Posterior cingulate gyrus (tissue), 11 donors: ENCODE measurements at places on chromosomes 1 and 21.

GRCh38 chr1:110647254-110647891, 27.4 kb downstream of the KCNA3 start:
- no peak for DNase-seq

- DNase-seq = no peak
Observed at GRCh38 chr1:150964164-150964489, 10.5 kb downstream of the CERS2 start.

DNA sequence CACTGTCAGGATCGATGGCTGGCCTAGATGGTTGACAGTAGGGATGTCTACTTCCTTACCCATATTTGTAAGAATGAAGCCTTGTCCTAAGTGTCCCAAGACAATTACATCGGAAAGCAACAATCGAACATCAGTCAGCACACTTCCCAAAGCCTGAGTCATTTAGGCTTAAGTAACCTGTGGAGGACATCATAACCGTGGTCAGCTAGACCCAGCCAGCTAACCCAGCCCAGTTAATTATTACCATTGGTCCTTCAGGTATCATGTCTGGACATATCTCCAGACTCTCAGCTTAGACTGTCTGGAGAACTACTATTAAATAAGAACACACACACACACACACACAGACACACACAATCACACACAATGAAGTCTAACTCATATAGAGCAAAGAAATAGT, 264.7 kb downstream of the TRABD2B start:
- no peak for DNase-seq

DNA sequence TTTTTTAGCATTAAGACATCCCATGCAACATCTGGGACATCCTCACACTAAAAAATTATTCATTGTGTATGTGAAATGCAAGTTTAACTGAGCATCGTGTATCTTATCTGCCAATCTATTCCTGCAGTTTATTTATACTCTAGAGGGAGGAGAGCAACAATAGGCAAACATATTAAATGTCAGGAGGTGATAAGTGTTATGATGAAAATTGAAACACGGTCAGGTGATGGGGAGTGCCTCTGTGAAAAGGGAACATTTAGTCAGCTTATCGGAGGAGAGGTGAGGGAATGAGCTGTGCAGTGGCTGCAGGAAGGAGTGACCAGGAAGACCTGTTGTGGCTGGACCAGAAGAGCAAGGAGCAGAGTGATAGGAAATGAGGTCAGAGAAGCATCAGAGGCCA, 775 bp upstream of the EFCAB14 start:
- no peak for DNase-seq

DNA sequence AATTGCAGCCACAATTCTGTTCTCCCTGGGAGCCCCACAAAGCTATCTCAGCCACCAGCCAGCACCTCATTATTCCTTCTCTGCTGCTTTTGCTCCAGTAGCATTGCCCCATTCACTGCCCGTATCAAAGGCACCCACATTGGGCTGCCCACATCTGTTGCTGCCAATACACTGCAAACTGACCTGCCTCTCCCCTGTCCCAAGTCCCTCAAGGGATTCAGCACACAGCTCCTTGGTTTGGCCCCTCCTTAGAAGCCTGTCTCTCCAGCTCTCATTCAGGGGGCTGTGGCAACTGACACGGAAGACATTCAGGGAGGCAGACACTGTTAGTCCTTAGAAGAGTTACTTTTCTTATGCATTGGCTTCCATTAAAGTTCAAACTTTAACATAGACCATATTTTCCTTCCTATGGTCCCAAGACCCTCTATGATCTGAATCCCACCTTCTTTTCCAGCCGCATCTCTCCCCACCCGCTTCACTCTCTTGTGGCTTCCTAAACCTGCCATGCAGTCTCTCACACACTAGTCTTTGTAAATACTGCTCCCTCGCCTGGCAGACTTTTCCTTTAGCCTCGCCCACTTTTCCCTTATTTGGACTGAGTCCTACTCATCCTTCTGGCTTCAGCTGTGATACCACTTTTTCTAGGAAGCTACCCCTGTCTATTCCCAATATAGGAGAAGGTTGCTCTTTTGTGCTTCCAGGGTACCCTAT, 19.3 kb upstream of the KLHDC8A start:
- DNase-seq = peak; percentile 44

GRCh38 chr1:118485757-118486156, 300.7 kb upstream of the SPAG17 start:
- DNase-seq = no peak

GRCh38 chr1:87642581-87643221, 314.0 kb downstream of the LMO4 start:
- no peak for DNase-seq

DNA sequence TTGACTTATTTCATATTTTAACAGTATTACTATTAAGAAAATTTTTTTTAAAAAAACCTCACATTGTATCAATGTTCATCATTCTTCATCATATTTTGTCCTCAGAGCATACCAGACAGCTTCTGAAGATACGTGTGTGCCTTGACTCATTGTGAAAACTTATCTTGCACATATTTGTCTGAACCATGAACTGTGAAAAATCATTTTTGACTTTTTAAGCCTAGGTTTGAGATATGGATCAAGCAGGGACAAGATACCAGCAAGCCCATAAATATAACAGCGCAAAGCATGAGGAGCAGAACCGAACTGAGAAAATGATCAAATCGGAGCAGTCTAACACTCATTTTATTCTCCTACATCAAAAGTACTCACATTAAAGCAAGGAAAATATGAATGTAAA, 506.0 kb downstream of the BRINP3 start:
- DNase-seq = no peak

DNA sequence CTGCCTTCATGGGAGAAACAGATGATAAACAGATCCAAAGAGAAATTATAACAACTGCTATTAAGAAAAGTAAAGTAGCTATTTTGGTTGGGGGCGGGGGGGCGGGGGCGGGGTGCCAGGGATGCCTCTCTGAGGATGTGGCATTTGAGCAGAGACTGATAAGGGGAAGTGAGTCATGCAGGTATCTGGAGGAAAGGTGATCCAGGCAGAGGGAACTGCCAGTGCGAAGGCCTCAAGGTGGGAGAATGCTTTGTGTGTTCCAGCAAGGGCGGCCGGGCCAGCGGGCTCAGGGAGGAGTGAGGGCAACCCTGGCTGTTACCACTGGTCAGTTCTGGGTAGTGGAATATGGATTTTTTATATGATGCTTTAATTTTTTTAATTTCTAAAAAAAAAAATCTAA, 7.0 kb upstream of the TNFRSF1B start:
- no peak for DNase-seq

DNA sequence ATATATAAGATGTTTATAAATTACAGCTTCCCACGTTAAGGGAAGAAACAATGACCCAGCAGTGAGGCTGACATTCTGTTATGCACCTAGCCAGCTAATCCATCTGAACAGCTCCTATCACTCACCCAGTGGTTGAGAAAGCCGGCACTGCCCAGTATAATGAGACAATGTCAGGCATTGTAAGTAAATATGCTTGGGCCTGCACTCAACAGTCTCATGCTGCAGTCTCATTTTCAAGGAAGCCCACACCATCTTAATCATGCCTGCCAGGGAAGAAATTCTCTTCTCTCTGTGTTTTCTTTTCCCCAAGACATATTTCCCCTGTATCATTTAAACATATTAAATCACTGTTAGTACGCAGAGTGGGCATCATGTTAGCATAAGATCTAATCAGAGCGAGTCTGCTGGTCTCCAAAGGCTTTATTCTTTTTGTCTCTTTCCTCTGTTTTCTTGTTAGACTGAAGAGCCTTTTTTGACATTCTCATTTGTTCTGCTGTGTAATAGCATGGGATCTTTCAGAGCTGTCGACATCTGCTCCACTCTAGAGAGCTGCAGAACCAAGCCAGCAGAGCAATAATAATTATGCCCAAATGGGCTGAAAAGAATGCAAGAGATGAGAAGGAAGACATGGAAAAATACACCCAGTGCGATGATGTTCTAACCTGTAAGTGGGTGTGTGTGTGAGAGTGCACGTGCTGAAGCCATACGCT, 67.6 kb upstream of the SLC22A15 start:
- peak; percentile 24 for DNase-seq

GRCh38 chr1:145826030-145826429, 2.0 kb downstream of the POLR3C start:
- no peak for DNase-seq

DNA sequence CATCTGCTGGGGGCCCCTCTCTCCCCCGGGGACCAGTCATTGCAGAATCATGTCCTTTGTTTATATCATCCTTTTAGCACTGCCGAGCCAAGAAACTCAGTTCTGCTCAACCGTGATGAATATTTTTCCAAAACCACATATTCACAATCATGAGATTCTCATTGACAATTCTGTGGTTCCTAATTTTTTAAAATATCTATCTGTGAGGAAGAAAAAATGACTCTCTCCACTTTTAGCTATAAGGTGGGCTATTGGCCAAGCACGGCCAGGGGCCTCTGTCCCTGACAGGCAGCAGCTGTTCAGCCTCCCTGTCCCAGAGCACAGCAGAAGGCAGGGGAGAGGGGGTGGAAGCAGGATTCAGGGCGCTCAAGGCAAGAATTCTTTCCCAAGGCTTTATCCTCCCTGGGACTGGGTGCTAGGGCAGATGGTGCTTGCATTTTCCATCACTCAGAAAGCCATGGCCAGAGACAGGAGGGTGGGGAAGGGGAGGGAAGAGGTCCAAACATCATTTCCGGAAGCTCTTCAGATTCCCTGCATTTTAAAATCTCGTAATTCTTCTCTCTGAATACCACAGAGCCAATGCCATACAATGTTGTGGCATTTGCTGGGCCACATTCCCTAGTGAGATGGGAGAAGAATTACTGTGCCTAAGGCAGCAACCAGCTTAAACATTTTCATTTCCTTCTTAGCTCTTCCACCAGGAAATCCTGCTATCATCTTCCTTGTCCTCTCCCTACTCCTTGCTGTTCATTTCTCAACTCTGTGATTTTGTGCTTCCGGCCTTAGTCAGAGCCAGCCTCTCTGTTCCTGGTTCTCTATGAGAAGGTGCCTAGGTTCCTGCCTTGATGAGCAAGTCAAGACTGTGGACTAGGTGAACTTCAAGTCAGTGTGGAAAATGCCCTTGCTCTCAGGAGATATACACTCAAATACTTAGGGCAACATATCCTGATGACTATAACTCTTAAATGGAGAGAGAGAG, 60.3 kb downstream of the KCNJ6 start:
- DNase-seq = no peak

GRCh38 chr1:239982762-239983161, 108.9 kb upstream of the FMN2 start:
- DNase-seq = no peak

GRCh38 chr1:189962181-189962580, 515.5 kb downstream of the BRINP3 start:
- DNase-seq = no peak

- DNase-seq = no peak
Observed at GRCh38 chr1:235442788-235443429, 61.3 kb downstream of the B3GALNT2 start.

GRCh38 chr1:23098463-23099170, 70.0 kb downstream of the LUZP1 start:
- DNase-seq = no peak

GRCh38 chr1:23577056-23578004, 18.0 kb upstream of the ID3 start:
- DNase-seq = no peak
